ENCODE measurements at places on chromosomes 7 and 10.

DNA sequence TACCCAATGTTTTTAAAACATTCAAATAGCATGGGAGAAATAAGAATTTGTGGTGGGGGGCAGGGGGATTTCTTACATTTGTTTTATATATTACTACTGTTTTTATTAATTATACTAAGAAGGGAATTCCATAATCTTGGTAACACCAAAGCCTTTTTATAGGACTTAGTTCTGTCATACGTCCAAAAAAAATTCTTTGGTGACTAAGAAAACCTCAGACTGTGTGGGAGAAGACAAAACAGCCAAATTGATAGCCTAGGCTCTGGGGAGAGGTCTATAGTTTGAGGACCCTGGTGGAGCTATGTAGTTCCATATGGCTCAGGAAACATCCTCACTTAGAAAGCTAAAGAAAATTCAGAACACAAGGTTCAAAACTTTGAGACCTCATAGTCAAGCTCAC is 23.4 kb downstream of the ACSM6 start:
- DNase-seq: no peak

GRCh38 chr10:130105724-130106123 is 4.9 kb downstream of the C10orf143 start:
- DNase-seq: no peak

- DNase-seq: no peak
Measured at GRCh38 chr7:44322631-44323363, 2.6 kb downstream of the CAMK2B start.

DNA sequence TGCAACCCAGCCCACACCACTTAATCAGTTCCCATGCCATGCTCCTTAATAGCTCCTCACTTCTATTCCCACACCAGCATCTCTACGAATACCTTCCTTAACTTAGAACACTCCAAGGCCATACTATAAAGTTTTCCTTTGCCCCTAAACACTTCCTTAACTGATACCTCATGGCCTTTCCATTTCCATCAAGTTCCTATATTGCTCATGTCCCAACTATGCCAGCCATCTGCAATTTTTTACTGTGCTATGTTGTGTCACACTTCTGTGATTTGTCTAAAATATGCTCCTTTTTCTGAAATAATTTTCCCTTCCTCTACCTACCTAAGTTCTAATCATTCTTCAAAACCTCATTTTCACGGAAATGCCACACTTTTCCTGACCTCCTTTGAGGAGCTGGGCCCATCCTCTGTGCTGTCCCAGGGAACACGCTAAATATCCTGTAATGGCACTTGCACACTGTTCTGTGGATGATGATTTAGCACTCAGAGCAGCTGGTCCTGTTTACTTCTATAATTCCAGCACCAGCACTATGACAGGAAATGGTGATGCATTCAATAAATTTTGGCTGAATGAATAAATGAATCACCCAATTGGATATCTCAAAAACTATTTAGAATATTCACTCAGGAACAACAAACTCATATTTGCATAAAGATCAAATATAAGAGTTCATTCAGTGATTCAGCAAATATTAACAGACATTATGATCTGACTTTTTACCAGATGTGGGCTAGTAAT is 266.5 kb upstream of the HGF start:
- DNase-seq: no peak

- no peak for DNase-seq
Measured at GRCh38 chr10:45419676-45420025, 45.6 kb downstream of the ALOX5 start.

DNA sequence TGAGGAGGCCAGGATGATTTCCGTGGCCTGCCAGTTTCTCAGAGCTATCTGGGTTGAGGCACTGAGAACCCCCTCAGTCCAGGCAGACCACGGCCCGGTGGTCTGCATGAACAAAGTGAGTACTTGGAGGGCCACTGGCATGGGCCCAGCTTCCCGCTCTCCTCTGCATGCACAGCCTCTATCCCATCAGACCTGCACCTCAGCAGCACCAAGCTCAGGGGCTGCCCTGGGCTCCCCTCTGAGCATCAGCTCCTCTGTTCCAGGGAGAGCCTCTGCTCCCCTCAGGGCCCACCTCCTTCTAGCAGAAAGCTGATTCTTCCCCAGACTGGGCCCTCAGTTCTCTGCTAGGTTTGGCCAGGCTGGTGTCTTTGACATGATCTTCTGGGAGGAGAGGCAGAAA is 469.9 kb downstream of the DNAJB6 start:
- DNase-seq: no peak

Measured in smooth muscle cell of the brain vasculature (primary cell).